ENCODE measurements at places on chromosomes 2 and 18.

- DNase-seq: peak; percentile 57
Measured at GRCh38 chr2:144517866-144518747, 1.8 kb downstream of the ZEB2 start.

- DNase-seq: peak; percentile 49
Measured at GRCh38 chr2:64524604-64525316, 632 bp downstream of the AFTPH start.

GRCh38 chr2:128466776-128467175 is 148.1 kb upstream of the HS6ST1 start:
- no peak for DNase-seq

GRCh38 chr2:86347401-86347800 is 10.0 kb upstream of the REEP1 start:
- DNase-seq: no peak

DNA sequence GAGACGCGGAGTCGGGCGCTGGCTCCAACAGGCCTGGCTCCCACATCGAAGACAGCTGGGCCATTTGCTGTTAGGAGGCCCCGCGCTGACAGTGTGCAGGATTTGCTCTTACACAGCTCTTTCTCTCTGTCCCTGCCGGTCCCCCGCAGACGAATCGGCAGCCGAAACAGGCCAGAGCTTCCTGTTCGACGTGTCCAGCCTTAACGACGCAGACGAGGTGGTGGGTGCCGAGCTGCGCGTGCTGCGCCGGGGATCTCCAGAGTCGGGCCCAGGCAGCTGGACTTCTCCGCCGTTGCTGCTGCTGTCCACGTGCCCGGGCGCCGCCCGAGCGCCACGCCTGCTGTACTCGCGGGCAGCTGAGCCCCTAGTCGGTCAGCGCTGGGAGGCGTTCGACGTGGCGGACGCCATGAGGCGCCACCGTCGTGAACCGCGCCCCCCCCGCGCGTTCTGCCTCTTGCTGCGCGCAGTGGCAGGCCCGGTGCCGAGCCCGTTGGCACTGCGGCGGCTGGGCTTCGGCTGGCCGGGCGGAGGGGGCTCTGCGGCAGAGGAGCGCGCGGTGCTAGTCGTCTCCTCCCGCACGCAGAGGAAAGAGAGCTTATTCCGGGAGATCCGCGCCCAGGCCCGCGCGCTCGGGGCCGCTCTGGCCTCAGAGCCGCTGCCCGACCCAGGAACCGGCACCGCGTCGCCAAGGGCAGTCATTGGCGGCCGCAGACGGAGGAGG is 3.5 kb downstream of the GDF7 start:
- no peak for DNase-seq

GRCh38 chr18:49814147-49814499 is 790 bp upstream of the ACAA2 start:
- peak; percentile 72 for DNase-seq

- no peak for DNase-seq
Measured at GRCh38 chr2:104772996-104773395, 80.9 kb upstream of the POU3F3 start.

GRCh38 chr18:11868230-11868629 is 17.0 kb downstream of the CHMP1B start:
- no peak for DNase-seq

DNA sequence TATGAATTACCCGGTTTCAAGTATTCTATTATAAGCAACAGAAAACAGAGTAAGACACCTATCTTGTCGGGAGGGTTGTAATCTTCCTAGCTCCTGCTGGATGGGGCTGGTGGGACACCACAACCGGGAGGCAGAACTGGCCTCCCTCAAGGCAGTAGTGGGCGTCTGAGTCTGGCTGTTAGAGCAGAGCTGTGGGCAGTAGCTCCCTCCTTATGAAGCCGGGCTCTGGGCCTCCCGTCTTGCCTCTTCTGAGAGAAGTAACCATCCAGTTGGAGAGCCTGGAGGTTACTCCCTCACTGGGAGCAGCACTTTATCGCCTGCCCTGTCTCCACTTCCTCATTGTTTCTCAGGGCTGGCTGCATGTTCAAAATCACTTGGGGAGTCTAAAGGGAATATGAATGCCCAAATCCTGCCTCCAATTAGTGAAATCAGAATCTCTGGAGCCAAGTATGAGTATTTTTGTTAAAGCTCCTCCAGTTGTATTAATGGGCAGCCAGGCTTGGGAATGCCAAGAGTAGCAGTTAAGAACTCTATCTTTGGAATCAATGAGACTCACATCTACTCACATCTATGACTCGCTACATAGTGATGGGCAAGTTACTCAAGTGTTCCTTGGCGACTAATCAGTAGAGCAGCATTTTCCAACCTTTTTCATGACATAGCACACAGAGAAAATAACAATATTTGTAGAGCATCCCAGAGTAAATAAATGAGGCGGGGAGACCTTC is 27.3 kb upstream of the NRP2 start:
- no peak for DNase-seq

- DNase-seq: no peak
Measured at GRCh38 chr2:236548179-236548921, 21.3 kb upstream of the ACKR3 start.

DNA sequence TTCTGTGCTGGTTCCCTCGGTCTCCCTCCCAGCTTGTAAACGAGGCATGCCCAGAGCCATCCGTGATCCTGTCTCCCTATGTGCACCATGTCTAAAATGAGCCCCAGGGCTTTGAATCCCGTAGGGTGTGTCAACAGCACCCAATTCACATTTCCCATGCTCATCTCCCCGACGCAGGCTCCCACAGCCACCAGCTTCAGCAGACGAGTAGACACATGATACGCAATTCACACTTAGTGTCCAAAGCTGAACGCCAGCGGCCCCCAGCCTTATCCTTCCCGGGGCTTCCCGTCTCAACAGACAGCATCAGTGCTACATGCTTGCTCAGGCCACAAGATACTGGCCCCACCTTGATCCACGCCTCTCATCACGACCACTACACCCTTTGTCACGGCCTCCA is 88.1 kb downstream of the EIPR1 start:
- DNase-seq: no peak

- DNase-seq: no peak
Measured at GRCh38 chr2:189614585-189614984, 34.0 kb upstream of the SLC40A1 start.

DNA sequence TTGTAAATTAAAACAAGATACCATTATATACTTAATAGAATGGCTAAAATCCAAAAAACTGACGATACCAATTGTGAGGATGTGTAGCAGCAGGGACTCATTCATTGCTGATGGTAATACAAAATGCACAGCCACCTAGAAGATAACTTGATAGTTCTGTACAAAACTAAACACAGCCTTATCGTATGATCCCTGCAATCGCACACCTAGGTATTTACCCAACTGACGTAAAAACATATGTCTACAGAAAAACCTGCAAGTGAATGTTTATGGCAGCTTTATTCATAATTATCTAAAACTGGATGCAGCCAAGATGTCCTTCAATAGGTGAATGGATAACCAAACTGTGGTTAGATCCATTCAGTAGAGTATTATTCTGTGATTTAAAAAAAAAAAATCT is 45.5 kb downstream of the TBC1D8 start:
- DNase-seq: no peak

DNA sequence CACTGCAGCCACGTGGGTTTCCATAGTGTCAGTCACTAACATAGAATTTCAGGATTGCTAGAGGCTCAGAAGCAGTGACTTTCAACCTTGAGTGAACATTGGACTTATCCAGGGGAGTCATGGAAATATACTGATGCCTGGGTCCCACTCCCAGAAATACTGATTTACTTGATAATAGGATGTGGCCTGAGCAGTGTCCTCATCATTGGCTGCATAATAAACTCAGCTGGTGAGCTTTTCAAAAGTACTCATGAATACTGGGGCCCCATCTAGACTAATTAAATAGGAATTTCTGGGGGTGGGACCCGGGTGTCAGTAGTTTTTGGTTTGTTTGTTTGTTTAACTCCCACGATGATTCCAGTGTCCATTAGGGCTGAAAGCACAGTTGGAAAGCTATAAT is 141.4 kb downstream of the COL4A4 start:
- no peak for DNase-seq

GRCh38 chr2:30872797-30873196 is 65.6 kb upstream of the CAPN13 start:
- DNase-seq: no peak

DNA sequence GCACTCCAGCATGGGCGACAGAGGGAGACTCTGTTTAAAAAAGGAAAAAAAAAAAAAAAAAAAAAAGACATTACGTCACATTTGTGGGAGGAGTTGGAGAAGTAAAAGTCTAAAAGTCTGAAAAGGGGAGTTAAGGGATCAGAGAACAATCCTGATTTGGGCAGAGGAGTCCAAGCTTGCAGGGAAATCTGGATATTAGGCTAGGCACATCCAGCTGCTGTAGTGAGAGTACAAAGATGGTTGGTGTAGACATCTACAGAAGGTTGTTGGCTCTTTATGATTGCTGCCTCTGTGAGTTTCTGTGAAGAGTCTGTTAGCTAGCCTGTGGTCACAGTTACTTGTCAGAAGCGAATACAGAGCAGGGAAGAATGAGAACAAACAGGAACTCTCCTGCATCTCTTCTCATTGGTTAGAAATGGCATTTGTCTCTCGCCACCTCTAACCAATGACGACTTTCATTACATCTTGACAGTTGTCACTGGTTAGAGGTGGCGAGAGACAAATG is 3.3 kb upstream of the OSBPL6 start:
- DNase-seq: peak; percentile 51

DNA sequence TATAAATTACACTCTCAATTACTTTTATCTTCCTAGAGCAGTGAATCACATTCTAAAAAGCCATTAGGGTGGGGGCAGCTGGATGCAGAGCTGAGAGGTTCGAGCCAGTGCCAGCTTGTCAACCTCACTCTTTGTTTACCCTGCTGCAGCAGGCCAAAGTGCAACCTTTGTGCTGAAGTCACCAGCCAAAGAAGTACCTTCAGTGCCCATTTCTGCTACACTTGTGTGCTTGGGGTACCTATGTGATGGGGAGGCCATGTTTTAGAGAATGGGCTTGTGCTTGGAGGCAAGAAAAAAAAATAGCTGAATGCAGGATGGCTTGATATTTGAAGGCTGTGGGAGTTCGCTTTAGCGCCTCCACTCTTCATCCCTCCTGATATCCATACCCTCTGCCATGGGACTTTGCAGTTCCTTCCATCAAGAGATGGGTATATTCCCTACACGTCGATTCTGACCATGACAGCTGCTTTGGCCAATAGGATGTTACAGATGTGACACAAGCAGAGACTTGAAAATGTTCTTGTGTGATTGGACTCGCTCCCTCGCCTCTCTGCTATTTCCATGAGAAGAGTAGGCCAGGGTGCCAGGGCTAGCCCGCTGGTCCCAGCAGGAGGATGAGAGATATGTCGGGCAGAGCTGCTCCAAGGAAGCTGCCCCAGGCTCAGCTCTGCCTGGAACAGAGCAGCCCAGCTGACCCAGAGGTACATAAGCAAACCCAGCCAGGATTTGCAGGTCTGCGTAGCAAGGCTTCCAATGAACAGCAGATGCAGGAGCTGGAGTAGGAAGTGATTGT is 12.7 kb upstream of the FZD5 start:
- DNase-seq: no peak

GRCh38 chr18:44679914-44680272 is 795 bp upstream of the SETBP1 start:
- DNase-seq: peak; percentile 9

- DNase-seq: no peak
Measured at GRCh38 chr18:8797206-8797605, 91.8 kb downstream of the MTCL1 start.

GRCh38 chr18:58407263-58407648 is 221.6 kb downstream of the ALPK2 start:
- DNase-seq: no peak

DNA sequence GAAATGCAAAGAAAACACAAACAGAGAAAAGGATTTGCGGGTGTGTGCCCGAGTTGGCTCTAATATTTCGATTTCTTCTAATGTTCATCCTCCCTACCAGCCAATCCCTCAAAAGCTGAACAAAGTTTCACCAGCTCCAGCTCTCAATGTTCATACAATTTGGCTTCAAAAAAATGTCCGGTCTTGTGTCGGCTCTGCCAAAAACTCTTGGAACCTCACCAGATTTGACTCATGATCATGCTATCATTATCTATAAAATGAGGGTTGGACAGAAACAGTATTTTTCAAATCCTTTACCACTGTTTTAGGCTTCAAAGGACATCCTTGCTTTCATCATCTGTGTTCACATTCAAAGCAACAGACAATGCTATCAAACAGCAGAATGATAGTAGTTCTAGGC is 88.2 kb downstream of the CRACDL start:
- DNase-seq: no peak

GRCh38 chr18:48800466-48800865 is 150.3 kb downstream of the SMAD7 start:
- DNase-seq: no peak

DNA sequence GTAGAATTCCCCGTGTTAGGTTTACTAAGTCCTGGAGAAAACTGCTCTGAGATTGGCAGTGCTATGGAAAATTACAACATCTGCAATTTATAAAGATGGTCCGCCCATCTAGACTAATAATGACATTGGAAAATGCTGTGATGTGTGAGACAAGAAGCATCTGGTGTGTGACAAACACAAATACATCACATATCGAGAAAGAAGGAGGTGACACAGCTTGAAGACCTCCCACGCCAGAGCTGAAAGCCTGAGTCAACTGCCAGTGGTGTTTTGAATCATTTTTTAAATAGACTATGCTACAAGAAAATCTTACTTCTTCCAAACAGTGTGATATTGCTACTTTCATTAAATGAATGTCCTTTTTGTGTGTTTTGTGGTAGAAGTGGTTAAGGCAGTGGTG is 8.6 kb upstream of the ANO7 start:
- no peak for DNase-seq

GRCh38 chr2:95539836-95540235 is 52.0 kb upstream of the TRIM43 start:
- DNase-seq: no peak

DNA sequence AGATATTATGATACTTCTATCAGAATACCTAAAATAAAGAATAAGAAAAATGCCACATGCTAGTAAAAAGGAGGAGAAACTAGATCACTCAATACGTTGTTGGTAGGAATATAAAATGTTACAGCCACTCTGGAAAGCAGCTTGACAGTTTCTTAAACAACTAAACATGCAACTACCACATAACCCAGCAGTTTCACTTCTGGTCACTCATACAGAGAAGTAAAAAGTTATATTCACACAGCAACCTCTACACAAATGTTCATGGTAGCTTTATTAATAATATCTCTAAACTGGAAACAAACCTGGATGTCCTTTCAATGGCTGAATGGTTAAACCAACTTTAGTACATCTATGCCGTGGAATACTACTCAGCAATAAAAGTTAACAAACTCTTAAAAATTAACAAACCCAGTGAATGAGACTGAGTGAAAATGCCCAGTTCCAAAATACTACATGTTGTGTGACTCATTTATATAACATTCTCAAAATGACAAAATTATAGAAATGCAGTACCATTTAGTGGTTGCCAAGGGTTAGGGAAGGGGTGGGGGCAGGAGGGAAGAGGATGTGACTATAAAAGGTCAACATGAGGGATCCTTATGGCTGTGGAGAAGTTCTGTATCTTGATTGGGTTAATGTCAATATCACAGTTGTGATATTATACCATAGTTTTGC is 124.1 kb downstream of the MMADHC start:
- no peak for DNase-seq

- DNase-seq: no peak
Measured at GRCh38 chr2:99819766-99820165, 322.6 kb downstream of the AFF3 start.
